ENCODE measurements at places on chromosomes 3 and 15.

GRCh38 chr3:131174752-131175151 is 148.1 kb downstream of the NEK11 start:
- DNase-seq, result peak; percentile 10

GRCh38 chr15:45858491-45858890 is 223.7 kb downstream of the SQOR start:
- no peak for DNase-seq

DNA sequence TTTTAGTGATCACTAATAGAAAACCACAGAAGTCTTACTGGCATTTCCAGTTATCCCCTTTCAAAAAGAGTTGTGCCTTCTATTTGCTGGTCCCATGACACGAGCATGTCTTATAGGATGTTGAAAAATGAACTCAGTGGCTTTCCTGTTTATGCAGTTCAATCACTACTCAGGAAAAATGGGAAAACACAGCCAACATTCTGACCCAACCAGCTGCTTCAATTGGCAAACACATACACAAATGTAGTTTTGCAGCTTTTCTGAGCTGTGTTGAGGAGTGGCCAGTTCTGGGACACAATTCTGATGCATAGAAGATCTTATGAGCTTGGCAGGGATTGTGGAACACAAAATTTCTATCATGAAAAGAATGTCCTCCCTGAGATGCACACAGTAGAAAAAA is 40.3 kb downstream of the FSTL1 start:
- DNase-seq, result no peak

DNA sequence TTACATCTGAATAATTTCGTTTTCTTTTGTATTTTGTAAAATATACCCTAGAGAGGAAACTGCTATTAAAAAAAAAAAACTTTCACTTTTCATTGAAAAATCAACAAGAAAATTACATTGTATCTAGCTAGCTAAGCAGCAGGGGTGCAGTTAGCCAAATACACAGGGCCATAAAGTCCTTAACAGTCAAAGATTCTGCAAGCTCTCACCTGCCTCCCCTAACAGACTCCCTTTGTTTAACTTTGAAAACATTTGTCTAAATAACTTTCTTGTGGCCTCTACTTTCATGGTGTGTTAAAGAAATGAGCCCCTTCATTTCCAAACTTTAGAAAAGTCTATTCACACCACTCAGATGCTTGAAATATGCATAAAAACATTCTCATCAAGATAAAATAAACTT is 23.3 kb downstream of the CBLB start:
- no peak for DNase-seq

DNA sequence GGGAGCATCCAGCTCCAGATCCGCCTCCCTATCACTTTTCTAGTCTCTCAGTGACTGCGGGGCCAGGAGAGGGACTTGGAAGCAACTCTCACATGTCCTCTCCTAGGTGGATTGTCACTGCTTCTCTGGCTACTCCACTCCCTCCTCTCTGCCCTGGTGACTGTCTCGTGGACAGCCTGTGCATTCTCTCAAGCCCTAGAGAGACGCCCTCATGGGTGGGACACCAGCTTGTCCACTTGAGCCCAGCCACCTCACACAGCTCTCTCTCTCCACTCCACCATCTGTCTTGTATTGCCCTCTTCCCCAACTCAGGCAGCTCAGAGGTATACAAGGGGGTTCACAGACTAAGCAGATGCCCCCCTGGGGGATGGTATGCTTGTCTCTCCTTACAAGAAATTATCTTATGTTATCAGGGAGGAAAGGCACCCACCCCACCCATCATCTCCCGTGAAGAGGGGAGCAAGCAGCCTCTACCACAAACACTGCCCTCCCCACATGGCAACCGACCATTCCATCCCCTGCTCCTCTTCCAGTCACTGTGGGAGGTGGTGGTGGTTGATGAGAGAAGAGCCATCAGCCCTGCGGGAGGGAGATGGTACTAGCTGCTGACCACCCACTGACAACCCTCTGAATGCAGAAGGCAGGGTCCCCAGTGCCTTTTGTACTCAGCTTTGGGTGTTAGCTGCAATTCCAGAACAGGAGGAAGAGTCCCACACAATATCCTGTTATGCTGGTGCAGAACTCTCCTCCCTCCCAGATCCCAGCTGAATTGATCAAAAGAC is 15.5 kb upstream of the LOXL1 start:
- no peak for DNase-seq

GRCh38 chr3:74537857-74538256 is 76.6 kb downstream of the CNTN3 start:
- no peak for DNase-seq

DNA sequence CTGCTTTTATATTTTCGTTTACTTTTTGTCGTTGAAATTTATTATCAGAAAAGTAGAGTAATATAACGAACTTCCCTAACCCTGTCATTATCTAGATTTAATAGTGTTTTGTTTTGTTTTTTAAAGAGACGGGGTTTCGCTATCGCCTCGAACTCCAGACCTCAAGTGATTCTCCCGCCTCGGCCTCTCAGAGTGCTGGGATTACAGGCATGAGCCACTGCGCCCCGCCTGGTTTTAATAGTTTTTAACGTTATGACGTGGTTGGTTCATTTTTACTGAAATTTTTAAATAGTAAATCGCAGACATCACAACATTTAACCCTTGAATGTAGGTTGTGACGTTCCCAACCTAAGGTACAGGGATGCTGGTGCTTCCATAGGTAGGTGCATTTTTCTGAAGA is 1.0 kb downstream of the NGRN start:
- no peak for DNase-seq

- peak; percentile 43 for DNase-seq
These were observed 18.1 kb downstream of the MB21D2 start for GRCh38 chr3:192899540-192899982.

DNA sequence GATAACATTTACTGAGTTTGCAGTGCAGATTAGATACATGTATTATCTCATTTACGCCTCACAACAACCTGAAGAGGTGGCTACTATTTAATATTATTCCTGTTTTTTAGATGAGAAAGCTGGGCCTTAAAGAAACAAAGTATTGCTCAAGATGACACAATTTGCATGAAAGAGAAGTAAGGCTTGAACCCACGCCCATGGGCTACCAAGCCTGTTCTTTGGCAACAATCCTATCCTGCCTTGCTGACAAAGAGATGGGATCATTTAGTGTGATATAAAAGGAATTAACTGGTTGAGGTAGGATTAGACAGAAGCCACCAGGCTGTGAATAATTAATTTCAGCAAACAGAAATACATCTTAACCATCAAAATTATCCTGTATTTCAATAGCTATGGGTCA is 9.2 kb upstream of the LDHAL6B start:
- no peak for DNase-seq

DNA sequence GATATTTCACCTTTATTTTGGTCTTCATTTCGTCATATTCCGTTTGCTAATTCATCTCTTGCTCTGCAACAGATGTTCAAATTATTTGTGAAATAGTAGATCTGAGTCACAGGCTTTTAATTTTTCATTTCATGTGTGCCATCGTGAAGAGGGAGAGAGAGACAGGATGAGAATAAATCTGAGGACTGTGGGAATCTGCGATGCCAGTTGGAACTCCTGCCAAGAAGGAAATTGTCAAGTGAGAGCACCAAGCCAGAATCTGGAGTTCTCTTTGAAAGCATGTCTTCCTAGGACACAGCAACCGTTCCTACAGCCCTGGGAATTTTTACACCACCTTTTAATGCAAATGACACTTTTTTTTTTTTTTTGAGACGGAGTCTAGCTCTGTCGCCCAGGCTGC is 48.8 kb downstream of the NSMCE3 start:
- DNase-seq, result no peak

- DNase-seq, result no peak
These were observed 3.5 kb upstream of the CPNE4 start for GRCh38 chr3:132038198-132038825.

DNA sequence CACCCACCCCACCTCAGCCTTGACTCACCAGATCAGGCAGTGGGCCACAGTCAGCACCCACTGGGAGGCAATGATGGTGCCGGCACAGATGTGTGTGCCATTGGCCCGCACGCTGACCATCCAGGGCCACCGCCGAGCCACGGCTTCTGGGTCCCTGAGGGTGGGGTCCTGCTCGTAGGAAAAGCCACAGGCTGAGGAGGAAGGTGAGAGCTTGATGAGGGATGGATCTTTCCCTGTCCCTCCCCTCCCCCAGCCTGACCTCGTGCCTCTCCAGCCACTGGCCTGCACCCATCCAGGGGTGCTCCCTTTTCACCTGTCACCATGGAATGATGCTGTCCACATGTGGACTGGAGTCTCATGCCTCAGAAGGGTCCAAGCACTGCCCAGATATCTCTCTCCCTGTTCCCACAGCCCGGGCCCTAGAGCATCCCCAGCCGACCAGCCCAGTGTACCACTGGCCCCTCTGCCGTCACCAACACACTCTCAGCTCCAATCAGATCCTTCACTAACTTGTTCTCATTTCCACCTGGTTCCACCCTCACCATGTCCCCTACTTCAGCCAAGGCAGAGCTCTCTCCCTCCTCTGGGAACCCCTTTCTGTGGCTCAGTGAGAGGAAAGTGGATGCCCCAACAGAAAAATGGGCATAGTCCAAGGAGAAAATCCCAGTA is 2.0 kb downstream of the PRSS50 start:
- DNase-seq, result no peak

- DNase-seq, result no peak
These were observed 138.7 kb downstream of the PEX5L start for GRCh38 chr3:179898024-179898423.

DNA sequence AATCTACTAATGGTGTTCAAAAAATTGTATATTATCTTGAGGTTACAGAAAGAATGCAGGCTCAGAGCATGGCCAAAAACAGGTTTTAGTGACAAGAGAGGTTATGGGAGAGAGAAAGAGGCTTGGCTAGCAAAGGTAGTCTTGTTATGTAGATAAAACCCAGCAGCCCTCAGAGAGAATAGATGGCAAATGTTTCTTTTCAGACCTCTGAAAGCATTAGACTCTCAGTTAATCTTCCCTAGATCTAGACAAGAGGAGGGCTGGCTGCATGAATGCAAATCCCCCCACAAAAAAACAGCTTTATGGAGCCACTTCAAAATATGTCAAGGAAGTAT is 62.2 kb downstream of the OSTN start:
- DNase-seq, result no peak

GRCh38 chr3:61181874-61182273 is 69.4 kb downstream of the FHIT start:
- peak; percentile 26 for DNase-seq

DNA sequence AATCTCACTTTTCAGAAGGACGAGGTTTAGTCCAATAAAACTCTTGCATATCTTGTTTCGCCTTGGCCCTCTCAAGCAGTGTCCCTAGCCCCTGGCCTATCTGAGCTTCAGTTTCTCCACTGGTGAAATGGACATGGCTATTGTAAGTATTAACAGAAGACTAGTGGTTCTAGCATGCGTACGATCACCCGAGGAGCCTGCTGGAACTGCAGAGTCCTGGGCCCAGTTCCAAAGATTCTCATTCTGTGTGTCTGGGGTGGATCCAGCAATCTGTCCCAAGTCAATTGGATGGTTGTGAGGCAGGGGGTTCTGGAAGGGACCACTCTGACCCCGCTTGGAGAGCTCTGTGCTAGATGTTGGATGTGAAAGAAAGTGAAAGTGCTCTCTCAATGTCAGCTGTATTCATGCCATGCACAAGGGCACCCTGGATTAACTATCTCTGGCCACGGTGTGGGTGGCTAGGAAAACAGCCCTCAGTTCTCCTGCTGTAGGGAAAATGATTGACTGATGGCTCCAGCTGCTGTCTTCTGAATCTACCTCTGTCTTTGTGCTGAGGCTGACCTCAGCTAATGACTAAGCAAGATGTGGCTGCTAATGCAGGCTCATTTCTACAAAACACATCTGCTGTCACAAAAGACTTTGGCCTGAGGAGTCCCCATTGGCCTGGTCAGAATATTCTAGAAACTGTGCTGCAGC is 1.9 kb upstream of the PLA1A start:
- DNase-seq, result no peak

GRCh38 chr3:106482451-106482850 is 613.6 kb upstream of the CBLB start:
- DNase-seq, result no peak

DNA sequence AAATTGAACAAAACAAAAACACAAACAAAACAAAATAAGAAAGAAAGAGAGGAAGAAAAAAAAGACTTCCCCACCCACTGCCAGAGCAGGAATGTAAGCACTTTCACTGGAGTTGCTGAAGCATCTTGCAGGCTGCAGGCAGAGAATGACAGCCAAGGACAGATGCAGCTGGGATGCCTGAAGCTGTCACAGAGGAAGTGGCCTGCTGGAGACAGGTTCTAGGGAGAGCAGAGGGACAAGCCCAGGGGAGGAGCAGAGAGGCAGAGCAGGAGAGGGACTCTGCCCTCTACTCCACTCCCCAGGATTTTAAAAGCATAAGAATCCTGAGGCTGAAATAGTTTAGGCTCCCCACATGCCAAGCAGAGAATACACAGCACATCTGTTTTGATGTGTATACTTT is 326.2 kb downstream of the TUSC7 start:
- DNase-seq, result no peak

GRCh38 chr3:167835953-167836352 is 100.4 kb downstream of the SERPINI1 start:
- no peak for DNase-seq

GRCh38 chr15:90257776-90258175 is 7.7 kb upstream of the NGRN start:
- DNase-seq, result no peak

DNA sequence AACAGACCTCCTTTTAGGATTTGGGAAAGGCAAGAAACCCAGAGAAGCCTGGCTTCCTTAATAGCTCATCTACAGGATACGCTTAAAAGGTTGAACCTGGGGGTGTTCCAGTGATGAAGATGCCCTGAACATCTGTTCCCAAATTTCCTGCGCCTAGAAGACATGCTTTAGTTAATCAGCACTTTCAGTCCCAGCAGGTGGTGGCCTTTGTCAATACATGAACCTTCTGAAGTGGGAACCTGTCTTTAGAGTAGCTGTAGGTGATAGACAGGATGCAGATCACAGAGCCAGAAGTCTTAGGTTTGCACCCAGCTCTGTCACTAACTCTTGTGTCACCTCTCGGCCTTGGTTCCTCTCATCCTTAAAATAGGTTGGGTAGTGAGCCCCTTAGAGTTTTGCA is 149.7 kb upstream of the SYNPR start:
- no peak for DNase-seq

DNA sequence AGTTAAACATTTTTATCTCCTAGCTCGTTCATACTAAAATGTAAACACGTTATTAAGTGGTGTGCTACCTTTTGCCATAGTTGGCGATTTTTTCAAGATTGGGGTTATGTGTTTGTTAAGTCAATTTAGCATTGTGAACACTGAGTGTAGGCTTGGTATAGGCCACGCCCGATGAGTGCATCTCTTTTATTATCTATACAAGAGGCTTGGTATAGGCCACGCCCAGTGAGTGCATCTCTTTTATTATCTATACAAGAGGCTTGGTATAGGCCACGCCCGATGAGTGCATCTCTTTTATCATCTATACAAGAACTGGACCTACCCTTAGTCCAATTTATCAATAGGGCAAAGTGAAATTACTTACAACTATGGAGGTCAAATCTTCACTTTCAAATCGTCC is 70.4 kb downstream of the NIPA2 start:
- DNase-seq, result no peak

- DNase-seq, result no peak
These were observed 126.6 kb upstream of the ZBED2 start for GRCh38 chr3:111721747-111722146.

GRCh38 chr3:187736418-187736871 is 8.8 kb downstream of the BCL6 start:
- DNase-seq, result no peak

All from GM06990 (cell line).